ENCODE measurements at places on chromosomes 3 and 15.
A peak's percentile ranks its signal among the peaks of the same experiment; 100 is the strongest.

GRCh38 chr3:44983484-44983941 lies 7.5 kb downstream of the EXOSC7 start:
- DNase-seq, result no peak

DNA sequence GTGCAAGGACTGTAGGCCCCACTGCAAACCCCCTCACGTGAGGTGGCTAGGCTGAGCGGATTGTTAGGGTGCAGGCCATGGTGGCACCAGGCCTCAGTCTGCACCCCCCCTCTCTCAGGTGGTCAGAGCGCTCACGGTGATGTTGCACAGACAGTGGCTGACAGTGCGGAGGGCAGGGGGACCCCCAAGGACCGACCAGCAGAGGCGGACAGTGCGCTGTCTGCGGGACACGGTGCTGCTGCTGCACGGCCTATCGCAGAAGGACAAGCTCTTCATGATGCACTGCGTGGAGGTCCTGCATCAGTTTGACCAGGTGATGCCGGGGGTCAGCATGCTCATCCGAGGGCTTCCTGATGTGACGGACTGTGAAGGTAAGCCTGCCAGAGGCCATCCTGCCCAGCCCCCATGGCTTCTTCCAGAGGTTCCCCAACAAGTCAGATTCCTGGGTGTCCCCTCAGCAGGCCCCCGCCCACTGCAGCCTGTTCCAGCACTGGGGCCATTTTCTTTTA lies 18.2 kb downstream of the ATRIP start:
- no peak for DNase-seq

DNA sequence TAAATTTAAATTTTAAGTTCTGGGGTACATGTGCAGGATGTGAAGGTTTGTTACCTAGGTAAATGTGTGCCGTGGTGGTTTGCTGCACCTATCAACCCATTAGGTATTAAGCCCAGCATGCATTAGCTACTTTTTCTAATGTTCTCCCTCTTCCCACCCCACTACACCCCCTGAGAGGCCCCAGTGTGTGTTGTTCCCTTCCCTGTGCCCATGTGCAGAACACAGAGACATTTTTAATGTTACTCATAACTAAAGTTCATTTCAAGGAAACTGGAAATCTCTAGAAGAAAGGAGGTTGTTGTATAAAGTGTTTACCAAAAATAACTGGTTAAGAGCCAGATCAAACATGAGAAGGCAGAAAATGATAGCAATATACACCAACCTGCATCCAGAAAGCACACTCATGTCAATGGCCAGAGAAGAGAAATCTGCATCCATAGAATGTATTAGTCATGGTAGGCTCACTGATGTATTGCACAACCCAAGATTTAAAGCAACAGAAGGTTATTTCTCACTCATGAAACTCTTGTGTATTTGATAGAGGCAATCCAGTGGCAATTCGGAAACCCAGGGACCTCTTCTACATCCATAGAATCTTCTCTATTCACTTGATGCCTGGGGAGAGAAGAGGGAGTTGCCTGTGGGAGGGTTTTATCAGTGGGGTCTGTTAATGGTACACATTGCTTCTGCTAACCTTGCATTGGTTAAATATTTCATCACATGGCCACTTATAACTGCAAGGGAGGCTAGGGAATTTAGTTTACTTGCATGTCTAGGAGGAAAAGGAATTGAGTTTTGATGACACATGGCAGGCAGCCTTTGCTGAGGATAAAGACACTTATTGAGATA lies 321.9 kb upstream of the RASGRP1 start:
- no peak for DNase-seq

DNA sequence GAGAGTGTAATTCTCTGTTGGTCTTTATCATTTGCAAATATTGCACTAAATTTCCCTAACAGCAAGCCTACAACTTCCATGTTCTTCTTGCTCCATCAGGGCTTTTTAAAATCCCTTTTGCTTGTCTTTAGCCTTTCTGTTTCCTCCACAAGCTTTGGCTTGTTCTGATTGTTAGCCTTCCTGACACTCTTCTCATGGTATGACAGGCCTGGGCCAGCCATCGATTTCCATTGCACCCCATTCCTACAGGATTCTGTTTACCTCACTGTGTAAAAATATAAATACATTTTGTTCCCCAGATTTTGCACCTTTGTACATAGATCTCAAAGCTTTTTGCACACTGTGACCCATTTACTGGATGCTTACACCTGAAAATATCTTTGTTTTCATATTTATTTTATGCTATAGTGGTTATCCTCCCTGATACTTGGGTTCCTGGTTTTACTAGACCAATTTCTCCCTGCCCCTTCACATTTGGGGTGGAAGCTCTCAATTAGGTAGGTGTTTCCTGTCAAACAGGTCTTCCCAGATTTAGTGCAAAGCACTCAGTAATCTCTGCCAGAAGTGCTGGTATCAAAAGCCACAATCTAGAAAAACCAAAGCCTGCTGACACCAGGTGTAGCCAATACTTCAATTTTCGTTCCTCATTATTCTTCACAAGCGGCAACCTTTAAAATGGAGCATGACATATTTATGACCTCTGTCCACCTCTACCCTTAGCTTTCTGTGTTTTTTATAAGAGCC lies 57.9 kb upstream of the PPP2R3A start:
- DNase-seq, result no peak

DNA sequence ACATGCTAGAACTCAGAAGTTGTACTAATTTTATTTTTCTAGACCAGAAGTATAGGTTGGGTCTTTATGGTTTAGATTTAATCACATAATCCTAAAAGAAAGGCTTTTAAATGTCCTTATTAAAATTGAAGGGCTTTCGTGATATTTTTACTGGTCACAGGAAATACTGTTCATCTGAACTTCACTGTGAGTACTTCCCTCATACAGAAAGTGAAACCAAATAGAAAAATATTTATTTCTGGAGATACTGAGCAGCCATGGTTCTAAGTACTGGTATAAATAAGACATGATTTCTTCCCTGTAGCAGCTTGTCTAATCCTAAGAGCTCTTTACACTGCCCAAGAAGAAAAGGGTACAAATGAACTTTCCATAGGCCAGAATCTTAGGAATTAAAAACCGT lies 2.0 kb downstream of the SNRK start:
- no peak for DNase-seq

DNA sequence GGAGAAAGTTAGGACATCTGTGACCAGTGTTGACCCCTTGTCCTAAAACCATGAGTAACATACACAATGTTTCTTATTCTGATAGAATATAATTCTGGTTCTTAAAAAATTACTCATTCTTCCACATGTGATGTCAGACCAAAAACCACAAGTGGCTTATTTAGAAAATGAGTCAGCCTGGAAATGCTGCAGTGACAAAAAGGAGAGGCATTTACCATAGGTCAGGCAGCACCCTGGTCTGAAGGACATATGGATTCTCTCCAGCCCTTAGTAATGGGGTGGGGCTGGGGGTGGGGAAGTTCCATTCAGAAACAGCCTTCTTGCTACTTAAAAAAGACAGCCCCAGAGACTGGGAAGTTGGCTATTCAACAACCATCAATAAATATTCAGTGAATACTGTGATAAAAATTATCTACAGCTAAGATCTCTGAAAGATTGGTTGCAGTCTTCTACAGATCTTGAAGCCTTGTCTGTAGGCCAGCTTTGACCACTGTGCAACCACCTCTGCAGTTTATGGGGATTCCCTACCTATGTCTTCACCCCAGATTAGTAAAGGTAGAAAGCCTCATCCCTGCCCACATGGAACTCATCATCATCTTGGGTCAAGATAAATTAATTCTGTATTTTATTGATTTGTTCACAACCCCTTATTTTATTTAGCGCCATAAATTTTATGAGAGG lies 34.9 kb upstream of the TIMP4 start:
- DNase-seq, result no peak

DNA sequence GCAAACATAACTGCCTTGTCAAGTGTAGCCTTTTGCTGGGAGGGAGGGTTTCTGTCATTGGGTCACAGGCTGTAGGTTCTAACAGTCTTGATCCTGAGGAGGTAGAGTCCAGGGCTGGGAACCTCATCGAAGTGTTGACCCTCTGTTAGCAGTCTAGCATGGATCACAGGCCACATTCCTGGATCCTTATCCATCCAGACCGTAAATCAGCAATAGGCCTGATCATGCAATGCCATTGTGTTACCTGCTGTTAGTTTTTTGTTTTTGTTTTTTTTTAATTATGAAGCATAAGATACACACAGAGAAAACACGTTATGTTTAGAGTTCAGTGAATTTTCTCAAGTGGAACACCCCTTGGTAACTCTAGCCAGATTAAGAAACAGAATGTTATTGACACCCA lies 282.0 kb upstream of the TPM1 start:
- DNase-seq, result no peak

DNA sequence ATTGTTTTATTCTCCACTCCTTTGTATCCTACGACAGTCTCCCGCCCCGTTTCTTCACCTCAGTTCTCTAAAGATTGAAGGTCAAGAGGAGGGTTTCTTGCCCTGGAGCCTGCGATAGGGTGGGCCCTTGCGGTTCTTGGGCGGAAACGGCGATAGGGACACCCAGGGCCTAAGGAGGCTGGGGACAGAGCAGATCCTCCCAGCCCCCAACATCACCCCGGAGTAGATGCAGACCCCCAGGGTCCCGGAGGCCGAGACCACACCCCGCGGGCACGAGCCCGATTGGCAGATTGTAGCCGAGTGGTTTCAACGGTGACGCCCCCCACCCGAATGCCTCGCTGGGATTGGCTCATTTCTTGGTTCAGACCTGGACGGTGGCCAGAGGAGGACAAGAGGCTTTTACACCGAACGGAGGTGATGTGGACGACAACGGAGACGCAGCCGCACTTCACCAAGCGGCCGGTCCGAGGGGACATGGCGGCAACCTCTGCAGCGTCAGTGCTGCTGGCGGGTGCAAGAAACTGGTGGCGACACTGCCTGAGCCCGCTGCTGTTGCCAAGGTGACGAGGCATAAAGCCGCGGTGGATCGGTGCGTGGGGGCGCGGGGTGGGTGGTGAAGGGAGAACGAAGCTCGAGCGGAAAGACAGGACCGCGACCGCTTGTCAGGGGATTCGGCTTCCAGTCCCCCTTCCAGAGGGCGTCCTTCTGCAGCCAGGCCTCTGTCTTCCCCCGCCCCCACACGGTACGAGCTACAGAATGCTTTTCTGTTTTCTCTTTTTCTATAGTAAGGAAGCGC lies 19.0 kb upstream of the MCF2L2 start:
- DNase-seq, result peak; percentile 91
